ENCODE measurements at places on chromosomes 11 and 22.

- DNase-seq, result no peak
Measured at GRCh38 chr11:125390946-125391345, 105.1 kb downstream of the FEZ1 start.

- no peak for DNase-seq
Measured at GRCh38 chr22:17007852-17008731, at the start of gene GAB4. Gene GAB4, minus strand, starts transcription at chr22:17008222. Its CDS starts 108 bp downstream, at chr22:17008114.

GRCh38 chr11:87851827-87852226 lies 323.4 kb downstream of the RAB38 start:
- DNase-seq, result no peak

DNA sequence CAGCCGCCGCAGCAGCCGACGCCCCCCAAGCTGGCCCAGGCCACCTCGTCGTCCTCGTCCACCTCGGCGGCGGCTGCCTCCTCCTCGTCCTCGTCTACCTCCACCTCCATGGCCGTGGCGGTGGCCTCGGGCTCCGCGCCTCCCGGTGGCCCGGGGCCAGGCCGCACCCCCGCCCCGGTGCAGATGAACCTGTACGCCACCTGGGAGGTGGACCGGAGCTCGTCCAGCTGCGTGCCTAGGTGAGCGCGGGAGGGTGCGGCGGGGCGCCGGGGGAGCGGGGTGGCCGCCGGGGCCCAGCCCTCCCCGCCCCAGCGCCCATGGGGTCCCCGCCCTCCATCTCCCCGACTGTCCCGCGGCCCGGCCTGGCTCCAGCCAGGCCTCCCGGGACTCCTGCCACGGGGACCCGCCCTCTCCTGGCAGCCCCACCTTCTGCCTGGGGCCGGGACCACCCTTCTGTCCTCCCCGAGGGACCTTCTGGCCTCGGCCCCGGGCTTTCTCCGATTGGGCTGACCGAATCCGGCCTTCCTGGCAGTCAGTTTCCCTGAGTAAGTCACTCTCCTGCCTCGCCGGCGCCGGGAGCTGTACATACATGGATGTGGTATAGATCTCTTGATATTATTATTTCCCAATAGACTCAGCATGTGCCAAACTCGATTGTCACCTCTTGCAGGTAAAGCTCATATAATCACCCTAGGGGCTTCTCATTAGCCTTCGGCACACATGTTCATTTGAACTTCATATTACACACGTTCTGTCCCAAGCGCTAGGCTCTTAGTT lies 720 bp downstream of the PACS1 start:
- no peak for DNase-seq

DNA sequence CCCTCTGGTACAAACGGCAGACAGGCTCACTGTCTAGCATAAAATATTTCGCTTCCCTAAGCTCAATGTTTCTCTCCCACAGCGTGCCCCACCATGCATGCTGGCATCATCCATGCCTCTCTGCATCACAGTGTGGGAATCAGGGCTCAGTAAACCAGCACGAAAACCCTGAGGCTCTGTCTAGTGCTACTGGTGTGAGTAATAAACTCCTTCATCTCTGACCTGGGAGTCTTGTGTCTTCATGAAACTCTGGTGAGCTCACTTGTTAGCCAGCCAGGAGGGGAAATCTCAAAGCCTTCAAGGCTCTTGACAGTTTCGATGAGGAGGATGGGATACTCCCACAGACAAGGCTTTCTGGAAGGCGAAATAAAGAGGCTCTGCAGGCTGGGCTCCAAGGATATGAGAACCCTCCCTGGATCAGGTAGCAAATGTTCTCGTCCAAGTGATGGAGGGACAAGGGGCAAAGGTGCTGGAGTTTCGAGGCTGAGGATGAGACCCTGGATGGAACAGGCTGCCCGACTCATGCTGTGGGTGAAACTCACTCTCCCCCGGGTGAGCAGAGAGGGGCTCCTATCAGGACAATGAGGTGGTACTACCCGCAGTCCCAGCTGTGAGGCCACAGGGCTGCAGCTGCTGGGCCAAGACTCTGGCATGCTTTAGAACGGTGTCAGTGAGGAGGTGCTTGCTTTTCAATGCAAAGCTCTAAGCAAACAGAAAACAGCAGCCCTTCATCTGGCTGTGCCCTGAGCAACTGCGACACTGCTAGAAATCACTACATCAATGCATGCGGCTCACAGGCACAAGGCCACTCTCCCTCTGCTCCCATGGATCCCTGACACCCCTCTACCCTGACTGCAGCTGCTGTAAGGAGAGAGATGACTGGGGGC lies 69.3 kb downstream of the SHANK2 start:
- no peak for DNase-seq

DNA sequence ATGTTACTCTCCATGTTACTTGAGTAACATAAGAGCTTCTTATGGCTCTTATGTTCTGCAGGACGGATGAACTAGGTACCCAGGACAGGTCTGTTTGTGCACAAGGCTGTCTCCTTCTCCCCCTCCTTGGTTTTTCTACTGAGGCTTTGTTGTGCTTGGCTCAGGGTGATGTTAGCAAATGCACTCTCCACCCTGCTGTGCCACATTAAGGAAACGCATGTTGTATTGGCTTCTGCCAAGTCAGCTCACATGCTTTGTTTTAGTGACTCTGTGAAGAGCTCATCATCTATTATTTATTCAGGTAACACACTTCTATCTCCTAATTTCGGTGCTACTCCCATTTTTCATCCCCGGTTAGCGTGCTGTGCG lies 108.3 kb downstream of the PTPRJ start:
- no peak for DNase-seq

DNA sequence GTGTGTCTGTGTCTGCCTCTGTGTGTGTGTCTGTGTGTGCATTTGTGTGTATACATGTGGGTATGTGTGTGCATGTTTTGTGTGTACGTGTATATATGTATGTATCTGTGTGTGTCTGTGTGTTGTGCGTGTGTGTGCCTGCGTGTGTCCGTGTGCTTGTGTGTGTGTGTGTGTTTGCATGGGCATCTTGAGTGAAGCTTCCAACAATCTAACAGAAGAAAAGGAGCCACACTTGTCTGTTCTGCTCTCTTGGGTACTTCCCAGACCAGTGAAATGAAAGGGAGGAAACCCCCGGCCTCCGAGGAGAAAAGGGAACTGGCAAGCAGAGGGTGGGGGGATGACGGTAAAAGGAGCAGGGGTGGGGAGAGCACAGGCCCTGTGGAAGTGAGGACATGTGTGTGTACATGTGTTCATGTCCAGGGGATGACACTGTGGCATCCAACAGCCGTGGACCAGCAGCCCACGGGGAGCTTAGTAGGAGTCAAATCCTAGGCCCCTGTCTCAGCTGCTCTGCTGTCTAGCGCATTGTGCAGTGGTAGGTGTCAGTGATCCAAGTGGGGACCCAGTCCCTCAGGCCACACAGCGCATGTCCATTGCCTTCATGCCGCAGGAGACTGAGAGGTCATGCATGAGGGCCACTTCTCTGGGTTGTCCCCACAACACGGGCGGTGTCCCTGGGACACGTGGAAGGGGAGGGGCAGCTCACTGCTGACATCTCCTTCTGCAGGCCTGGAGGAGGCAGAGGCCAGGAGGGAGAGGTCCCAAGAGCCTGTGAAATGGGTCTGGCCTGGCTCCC lies 8.1 kb downstream of the CSF2RB start:
- no peak for DNase-seq

- DNase-seq, result no peak
Measured at GRCh38 chr22:27416511-27417420, 384.8 kb downstream of the MN1 start.

GRCh38 chr11:88315981-88316441 lies 21.5 kb downstream of the CTSC start:
- no peak for DNase-seq

- no peak for DNase-seq
Measured at GRCh38 chr11:18771266-18772035, 20.1 kb downstream of the PTPN5 start.

GRCh38 chr11:71937826-71938225 lies 9.0 kb downstream of the RNF121 start:
- DNase-seq, result no peak

GRCh38 chr22:24595228-24595627 lies 2.4 kb upstream of the LRRC75B start:
- DNase-seq, result no peak

- no peak for DNase-seq
Measured at GRCh38 chr22:44129619-44129976, 51.1 kb upstream of the PARVG start.

Measured in stimulated activated CD8-positive, alpha-beta memory T cell treated with anti-CD3 and anti-CD28 coated beads, Interleukin-7, amount 100 ng/mL, for 1 hour (primary cell).